ENCODE measurements at places on chromosomes 16 and 17.

DNA sequence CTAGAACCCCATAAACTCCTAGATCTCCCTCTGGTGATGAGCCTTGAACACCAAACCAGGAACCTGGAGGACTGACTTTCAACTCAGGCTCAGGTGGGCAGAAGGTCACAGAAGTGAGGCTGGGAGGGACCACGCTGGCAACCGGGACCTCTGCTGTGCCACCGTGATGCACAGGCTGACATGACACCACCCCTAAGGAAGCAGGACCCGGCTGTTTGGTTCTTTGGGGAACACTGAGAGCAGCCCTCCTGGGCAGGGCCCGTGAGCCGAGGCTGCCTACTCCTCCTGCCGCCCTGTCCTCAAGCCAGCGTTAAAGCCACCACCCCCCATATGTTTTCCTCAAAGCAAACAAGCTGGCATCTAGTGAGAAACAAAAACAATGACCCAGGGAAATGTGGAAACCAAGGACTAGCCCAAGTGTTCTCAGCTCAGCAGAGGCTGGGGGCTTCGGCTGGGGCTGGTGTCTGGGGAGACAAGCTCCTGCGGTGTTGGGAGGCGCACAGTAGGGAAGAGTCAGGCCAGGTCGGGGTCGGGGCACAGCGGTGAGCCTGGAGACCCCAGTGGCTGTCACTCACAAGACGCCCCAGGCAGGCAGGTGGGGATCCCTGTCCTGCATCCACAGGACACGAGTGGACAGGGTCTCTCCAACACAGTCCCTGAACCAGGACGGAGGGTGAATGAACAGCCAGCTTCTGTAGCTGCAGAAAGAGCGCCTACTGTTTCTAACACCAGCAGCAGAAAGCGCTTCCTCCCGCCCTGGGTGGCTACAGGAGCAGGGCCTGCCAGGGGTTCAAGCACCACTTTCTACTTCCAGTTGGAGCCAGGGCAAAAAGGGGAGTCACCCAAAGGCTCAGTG lies 1.7 kb downstream of the SMIM5 start:
- peaks cover 2% of the 10 kb centered on the region for H3K4me1 ChIP-seq
- no peak overlapping the region for H3K27ac ChIP-seq
- no peaks in the 10 kb centered on the region for H3K27me3 ChIP-seq
- no peaks in the 10 kb centered on the region for H3K36me3 ChIP-seq
- DNase-seq: no peak

GRCh38 chr17:6651919-6652452 lies 424 bp downstream of the C17orf100 start:
- H3K36me3 ChIP-seq: peaks cover 30% of the 10 kb centered on the region
- no peak overlapping the region for H3K27ac ChIP-seq
- H3K27me3 ChIP-seq: peaks cover 25% of the 10 kb centered on the region
- H3K4me1 ChIP-seq: peaks cover 49% of the 10 kb centered on the region
- H3K4me3 ChIP-seq: peak overlapping the region; percentile 45

DNA sequence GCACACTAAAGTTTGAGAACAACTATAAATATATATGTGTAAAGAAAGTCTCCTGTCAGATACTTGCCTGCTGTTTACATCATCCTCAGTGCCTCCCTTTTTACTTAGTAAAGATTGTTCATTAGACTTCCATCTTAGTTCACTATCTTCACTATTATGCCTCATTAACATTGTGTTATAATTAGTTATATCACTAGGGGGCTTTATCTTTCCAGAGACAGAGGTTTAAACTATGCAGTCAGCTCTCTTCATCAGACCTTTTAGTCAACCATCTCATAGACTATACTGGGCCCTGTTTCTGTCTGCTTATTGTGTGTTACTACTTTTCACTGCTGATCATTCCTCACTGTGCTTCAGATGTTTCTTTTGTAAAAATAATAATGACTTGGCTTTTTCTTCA lies 630.8 kb upstream of the KIF2B start:
- no peak overlapping the region for H3K27ac ChIP-seq
- H3K4me3 ChIP-seq: no peak overlapping the region
- no peak for DNase-seq
- no peaks in the 10 kb centered on the region for H3K4me1 ChIP-seq
- H3K27me3 ChIP-seq: no peaks in the 10 kb centered on the region

- H3K27ac ChIP-seq: no peak overlapping the region
- no peak for DNase-seq
- H3K4me3 ChIP-seq: no peak overlapping the region
- peaks cover 7% of the 10 kb centered on the region for H3K36me3 ChIP-seq
These were observed 26.3 kb downstream of the CENPV start for GRCh38 chr17:16327018-16327417.

All from activated T-helper 2 cell treated with anti-CD3 and anti-CD28 coated beads, Interferon-gamma antibody, Interleukin-2, Interleukin-4, amounts not matched to agents 10 μg/mL and 5 μg/mL and 100 μg/mL, durations not matched to agents 14 hours and 24 hours and 36 hours (primary cell).